ENCODE measurements at places on chromosomes 7 and 10.
A peak's percentile ranks its signal among the peaks of the same experiment; 100 is the strongest.

DNA sequence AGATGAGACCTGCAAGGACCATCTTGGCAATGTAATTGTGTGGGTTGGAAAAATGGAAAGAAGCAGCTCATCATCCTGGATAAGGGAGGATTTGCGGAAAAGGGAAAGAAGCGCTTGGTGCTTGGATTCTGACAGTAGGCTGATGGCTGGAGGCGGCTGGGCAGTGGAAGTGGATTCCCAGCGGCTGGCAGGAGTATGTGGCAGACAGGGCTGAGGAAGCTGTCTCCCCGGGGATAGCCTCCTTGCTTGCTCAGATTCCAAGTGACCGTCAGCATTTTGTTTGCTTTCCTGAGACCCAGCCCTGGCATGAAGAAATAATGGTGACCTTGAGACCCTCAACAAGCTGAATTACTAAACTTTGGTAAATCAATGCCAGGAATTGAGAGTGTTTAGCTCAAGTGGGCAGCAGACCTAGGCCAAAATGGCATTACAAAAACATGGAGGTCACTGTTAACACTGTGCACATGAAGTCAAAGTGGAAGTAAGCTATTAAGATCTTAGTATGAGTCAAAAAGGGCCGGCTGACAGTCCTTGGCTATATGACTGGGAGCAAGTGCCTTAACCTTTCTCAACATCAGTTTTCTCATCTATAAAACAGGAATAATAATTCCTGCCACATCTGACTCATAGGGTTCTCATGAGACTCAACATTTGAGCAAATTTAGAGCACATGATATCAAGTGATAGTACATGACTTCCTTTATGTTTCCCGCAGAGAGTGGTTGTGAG, 21.3 kb downstream of the SLC25A28 start:
- no peak for DNase-seq

- DNase-seq, result no peak
Measured at GRCh38 chr7:42049761-42050160, 187.2 kb downstream of the GLI3 start.

DNA sequence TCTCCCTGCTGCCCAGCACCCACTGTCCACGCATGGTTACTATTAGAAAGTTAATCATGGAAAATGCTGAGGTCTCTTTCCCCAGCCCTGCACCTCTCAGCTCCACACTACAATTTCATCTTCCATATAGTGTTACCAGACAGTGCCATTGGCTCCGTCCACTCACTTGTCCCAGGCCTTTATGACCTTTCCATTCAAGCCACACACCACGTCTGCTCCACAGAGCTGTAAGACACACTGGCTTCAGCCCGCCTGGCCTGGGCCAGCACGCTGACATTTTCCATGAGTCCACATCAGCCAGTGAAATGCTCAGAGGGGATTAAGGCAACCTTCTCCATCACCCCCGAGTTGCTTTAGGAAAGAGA, 118.7 kb downstream of the KCNMA1 start:
- no peak for DNase-seq

DNA sequence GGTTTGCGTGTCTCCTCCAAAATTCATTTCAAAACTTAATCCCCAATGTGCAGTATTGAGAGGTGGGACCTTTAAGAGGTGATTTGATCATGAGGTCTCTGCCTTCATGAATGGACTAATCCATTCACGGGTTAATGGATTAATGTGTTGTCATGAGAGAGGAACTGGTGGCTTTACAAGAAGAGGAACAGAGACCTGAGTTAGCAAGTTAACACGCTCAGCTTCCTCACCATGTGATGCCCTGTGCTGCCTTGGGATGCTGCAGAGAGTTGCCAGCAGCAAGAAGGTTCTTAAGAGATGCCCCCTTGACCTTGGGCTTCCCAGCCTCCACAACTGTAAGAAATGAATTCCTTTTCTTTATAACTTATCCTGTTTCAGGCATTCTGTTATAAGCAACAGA, 3.7 kb upstream of the TCTN3 start:
- no peak for DNase-seq

DNA sequence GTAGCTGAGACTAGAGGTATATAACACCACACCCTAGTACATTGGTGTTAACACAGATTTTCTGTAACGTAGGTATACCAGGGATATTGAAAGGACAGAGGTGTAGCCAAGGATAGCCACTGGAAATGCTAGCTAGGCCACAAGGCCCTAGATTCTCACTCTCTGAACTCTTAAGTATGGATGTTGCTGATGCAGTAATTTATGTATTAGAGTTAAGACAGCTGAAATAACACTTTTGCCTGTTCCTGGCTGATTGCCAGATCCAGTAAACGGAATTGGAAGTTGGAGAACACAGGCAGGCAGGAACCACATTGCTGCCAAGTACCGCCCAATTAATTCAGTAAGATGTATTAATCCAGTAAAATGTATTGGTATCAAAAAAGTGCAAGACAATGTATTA, 1.8 kb downstream of the CALU start:
- DNase-seq, result no peak

DNA sequence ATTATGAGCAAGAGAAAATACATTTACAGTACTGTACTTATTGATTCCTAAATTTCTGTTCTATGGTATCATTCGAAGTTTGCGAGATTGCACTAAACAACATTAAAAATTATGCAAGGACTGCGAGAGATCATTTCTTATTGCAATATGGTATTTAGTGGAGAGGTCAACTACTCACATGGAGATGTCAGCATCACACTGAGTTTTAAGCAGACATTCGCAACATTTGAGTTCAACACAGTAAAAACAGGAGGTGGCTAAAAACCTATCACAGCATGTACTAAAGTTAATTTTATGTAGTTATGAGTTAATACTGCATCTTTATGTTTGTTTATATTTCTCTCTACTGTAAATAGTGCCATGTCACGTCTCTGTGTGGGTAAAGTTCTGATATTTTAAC, 53.5 kb downstream of the JMJD1C start:
- no peak for DNase-seq

DNA sequence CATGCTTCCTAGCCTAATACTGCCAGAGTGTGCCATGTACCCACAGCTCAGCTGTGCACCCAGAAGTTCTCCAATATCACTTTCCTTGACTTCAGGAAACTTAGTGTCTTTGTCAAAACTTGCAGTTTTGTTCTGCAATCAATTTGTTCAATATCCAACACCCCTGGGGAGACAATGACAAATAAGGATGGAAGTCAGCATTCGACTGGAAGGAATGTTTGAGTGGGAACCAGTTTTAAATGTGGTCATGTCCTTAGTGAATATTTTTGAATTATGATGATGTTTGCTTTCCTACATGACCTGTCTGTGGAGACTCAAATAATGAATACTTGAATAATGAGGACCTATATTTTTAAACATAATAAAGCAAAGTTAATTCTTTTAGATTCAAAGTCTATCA, 112.0 kb downstream of the ANK3 start:
- DNase-seq, result no peak

GRCh38 chr10:126504063-126504760, 115.9 kb upstream of the ADAM12 start:
- peak; percentile 4 for DNase-seq

GRCh38 chr10:17349717-17350116, 104.7 kb downstream of the ST8SIA6 start:
- no peak for DNase-seq

- no peak for DNase-seq
Measured at GRCh38 chr10:59177031-59177797, 771 bp downstream of the PHYHIPL start.

DNA sequence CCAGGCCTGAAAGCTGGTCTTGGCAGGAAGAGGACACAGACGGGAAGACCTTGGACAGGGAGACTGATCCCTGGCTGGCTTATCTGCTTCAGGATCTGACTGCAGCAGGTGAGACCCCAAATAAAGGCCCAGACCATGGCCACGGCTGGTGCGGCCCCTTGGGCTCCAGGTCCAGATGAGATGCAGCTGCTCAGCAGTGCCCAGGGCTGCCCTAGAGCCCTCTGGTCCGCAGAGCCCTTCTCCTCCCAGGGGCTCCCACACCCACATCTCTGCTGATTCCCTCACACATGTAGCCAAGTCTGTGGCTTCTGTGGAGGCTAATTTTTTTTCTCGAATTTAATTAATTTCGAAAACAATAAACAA, 46.3 kb downstream of the VIPR2 start:
- no peak for DNase-seq

DNA sequence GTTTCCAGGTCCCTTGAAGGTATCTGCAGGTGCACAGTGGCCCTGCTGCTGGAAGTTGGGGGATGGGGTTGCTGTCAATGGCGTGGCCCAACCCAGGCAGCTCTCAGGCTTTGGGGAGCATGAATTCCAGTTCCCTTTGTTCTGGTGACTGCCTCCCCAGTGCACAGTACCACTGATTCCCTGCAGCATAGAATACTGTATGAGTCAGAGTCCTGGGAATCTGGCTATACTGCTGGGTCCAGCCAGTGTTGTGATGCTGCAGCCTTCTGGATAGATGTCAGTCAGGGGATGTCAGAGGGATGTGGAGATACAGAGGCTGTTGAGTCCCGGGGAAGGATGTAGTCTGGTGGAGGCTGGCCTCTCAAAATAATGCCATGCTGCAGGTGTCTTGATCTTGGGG, 99.3 kb downstream of the LANCL2 start:
- no peak for DNase-seq

DNA sequence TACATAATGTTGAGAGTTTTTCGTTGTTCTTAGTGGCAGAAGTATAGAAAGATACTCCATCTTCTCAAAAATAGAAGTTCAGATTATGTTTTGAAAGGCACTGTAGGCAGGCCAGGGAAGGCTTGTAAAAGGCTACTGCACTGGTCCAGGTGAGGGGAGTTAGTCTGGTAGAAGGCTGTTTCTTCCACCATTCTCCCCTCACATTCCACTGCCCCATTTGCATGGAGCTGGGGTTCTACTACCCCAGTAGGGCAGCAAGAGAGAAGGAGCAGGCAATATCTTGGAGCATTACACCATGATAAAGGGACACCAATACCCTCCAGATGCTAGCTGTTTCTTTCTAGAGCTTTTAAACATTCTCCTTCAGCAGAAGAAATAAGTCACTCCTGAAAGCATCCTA, 16.5 kb upstream of the SGMS1 start:
- DNase-seq, result no peak

GRCh38 chr10:11522821-11523245, 88.6 kb downstream of the USP6NL start:
- no peak for DNase-seq

DNA sequence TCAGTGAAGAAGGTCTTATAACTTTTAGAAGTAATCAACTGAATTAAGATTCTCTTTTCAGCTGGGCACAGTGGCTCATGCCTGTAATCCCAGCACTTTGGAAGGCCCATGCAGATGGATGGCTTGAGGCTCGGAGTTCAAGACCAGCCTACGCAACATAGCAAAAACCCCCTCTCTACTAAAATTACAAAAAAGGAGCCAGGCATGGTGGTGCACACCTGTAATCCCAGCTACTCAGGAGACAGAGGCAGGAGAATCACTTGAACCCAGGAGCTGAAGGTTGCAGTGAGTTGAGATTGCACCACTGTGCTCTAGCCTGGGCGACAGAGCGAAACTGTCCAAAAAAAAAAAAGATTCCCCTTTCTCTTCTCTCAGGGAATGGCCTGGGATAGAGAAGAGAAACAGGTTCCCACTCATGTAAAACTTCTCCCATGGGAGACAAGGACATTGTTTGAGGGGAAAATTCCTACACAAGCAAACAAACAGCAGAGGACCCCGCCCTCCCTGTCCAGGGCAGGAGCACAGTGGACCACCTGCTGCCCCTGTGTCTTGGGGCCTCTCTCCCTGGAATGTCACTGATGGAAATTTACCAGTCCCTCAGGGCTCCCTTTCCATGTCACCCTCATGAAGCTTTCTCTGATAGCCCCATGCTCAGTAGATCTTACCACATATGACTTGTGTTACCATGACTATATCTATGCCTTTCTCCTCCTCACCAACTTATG, 5.6 kb downstream of the IL2RA start:
- DNase-seq, result no peak
